ENCODE measurements at places on chromosomes 1 and 21. TPM values are rescaled to one million over a fixed set of nuclear protein-coding genes. Genes with fewer than 3 reads are reported as not detected.
A peak's percentile ranks its signal among the peaks of the same experiment; 100 is the strongest.

Gene SEMA6C
- 0.76 TPM for polyA plus RNA-seq

Gene KLF17
- 0.20 TPM for polyA plus RNA-seq

Gene TAL1
- not detected for polyA plus RNA-seq

Gene UBASH3A
- not detected for polyA plus RNA-seq

Gene HAPLN2
- not detected for polyA plus RNA-seq

Gene TTC24
- polyA plus RNA-seq: not detected

Gene KRTAP20-3
- not detected for polyA plus RNA-seq

Gene MACO1
- polyA plus RNA-seq: 12.4 TPM

Gene CR1L
- not detected for polyA plus RNA-seq

Gene NRAS
- polyA plus RNA-seq: 71.8 TPM

Gene IGSF5
- not detected for polyA plus RNA-seq

DNA sequence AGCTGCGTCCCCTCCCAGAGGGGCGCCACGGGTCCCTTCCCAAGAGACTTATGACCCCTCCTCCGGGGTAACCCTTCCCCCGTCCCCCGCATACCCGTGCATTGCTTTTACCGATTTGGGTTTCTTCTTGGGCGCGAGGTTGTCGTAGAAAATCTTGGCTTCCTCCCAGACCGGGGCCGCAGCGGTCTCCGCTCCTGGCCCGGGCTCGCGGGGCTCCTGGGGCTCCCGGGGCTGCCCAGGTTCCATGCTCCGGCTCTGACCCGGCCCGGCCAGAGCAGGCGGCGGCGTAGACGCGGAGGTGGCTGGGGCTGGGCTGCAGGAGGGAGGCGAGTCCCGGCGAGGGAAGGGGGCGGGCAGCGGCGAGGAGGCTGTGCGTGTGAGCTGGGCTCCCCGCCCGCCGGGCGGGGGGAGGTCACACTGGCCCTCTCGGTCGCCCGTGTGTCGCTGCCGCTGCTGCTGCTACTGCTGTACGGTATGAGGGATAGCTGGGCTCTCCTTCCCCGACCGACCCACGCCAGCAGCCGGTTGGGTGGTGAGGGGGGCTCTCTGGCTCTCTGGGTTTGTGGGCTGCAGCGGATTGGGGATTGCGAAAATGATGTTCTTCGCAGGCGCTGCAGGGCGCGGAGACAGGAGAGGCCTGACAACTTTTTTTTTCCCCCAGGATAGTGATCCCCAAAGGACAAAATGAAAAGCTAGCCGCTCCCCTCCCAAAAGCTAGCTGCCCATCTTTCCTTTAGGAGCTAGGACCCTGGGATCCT is at the start of gene NT5C1A:
NT5C1A (minus strand) TSS at position 315 of the 758 bp plus-strand sequence; CDS start at position 246, 69 bp downstream.
- peak; percentile 18 for DNase-seq

DNA sequence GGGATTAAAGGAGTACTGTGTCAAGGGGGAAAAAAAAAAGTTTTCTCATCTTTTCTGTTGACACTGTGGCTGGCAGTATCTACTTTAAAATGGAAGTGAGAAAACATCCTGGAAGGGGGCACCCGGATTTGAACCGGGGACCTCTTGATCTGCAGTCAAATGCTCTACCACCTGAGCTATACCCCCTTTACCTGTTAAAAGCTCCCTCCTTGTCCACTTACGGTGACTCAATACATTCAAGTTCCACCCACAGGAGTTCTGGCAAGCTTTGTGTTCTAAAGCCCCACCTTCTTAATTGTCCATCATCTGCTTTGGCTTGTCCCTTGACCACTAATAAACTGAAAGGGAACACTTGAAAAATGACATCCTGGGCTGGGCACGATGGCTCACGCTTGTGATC is 68.2 kb downstream of the FNBP1L start:
- DNase-seq: no peak

GRCh38 chr21:40186045-40186444 is 318.8 kb downstream of the PCP4 start:
- DNase-seq: peak; percentile 81

DNA sequence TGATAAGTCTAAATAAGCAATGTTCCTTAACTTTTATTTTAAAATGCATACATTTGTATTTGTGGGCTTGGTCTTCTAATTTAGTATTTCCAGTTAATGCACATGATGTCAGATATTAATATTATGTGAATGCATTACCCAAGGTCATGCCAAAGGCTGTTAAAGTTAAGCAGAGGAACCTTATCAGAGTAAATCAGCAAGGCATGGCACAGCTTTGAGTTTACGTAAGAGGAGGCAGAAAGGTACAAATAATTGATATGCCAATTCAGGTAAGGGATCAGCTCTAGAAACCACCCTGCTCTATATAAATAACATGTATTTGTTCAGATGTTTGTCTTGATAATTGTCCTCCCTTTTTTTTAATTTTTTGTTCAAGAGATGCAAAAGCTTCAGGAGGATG is 64.5 kb upstream of the CHRM3 start:
- no peak for DNase-seq

DNA sequence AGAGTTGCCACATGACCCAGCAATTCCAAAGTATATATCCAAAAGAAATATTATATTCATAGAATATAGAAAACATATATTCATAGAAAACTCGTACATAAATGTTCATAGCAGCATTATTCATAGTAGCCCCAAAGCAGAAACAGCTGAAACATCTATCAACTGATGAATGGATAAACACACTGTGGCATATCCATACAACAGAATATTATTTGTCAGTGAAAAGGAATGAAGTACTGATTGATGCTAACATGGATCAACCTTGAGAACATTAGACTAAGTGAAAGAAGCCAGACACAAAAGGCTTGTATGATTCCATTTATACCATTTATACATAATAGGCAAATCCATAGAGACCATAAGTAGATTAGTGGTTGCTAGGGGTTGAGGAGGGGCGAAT is 21.7 kb upstream of the MACF1 start:
- DNase-seq: no peak

DNA sequence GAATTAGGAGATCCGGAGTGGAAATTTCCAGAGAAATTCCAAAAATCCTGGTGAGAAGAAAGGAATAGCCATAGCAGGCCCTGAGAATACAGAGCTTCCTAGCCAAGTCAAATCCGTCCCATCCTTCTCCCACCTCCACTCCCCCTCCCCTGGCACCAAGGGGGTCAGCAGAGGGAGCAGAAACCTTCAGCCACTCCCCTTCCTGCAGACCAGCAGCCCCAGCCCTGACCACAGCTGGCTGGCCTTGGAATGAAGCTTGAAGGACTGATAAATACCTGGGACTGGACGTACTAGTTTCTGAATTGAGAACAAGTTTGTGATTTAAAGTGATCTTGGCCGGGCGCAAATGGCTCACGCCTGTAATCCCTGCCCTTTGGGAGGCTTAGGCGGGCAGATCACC is 13.8 kb upstream of the RIPPLY3 start:
- DNase-seq: no peak

GRCh38 chr1:204128964-204129896 is 22.6 kb downstream of the ETNK2 start:
- peak; percentile 67 for DNase-seq

DNA sequence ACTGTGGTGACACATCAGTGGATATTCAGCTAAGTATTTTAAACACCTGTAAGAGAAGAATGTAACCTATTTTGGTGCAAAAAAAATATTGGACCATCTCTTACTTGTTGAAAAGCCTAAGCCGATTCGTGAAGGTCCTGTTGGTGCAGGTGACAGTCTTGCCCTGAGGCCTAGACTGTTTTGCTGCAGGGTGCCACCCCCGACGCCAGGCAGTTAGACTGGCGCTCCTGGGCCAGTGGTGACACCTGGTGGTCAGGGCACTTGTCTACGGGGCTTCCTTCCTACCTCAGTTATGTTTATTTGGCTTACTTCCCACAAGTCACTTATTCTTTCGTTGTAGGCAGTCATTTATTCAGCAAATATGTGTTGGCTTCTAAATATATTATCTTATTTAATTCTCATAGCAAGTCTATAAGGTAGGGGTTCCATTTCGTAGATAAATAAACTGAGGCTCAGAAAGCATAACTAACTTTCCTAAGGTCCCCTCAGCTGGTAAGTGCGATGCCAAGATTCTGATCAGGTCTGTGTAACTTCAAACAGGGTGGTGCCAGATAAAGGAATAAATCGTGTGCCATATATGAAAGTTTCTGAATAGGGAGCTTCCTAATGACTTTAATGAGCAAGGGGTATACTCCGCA is 1.9 kb downstream of the EEIG2 start:
- DNase-seq: peak; percentile 14

GRCh38 chr1:204232526-204232925 is 18.7 kb upstream of the GOLT1A start:
- DNase-seq: peak; percentile 29

- peak; percentile 44 for DNase-seq
These were observed 3.1 kb upstream of the SHISA4 start for GRCh38 chr1:201885531-201886075.

GRCh38 chr1:239805042-239805441 is 286.6 kb upstream of the FMN2 start:
- DNase-seq: no peak

DNA sequence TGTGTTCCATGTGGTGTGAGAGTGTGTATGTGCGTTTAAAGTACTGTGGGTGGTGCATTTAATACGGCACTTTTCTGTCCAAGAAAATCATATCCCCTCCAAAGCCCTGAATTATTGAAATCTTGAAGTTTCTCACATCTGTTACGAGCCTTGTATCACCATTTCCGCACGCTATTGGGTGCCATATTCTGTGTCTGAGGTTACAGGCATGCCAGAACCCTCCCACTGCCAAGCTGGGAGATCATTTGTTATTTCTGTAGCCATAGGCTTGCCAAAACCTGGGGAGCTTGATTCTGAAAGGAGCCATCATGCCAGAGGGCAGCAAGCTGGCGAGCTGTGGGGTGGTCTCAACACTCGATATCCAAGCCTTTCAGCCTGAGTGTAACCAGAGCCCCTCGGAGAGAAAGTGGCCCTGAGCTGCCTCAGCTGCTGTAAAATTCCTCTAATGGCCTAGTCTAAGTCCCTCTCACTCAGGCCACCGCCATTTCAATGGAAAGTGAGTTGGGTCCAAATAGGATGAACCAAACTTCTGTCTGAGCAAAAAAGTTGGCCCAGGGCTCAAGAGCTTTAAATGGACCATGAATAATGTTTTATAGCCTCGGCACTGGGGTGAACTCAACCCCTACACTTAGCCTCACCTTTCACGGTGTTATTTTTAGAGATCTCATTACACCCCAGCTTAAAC is 298.4 kb upstream of the DUSP10 start:
- DNase-seq: no peak

- DNase-seq: no peak
These were observed 1.6 kb downstream of the OR2AK2 start for GRCh38 chr1:247966532-247967204.

- DNase-seq: no peak
These were observed 166.1 kb downstream of the RERE start for GRCh38 chr1:8651236-8651890.

GRCh38 chr1:3014443-3015268 is 6.6 kb upstream of the ACTRT2 start:
- DNase-seq: no peak

GRCh38 chr1:18340158-18340764 is 140.5 kb upstream of the KLHDC7A start:
- no peak for DNase-seq

GRCh38 chr21:31855180-31855579 is 17.6 kb upstream of the HUNK start:
- DNase-seq: no peak

- DNase-seq: no peak
These were observed 54.9 kb upstream of the WLS start for GRCh38 chr1:68287241-68287640.

GRCh38 chr1:118861216-118861615 is 126.9 kb downstream of the TBX15 start:
- DNase-seq: no peak

DNA sequence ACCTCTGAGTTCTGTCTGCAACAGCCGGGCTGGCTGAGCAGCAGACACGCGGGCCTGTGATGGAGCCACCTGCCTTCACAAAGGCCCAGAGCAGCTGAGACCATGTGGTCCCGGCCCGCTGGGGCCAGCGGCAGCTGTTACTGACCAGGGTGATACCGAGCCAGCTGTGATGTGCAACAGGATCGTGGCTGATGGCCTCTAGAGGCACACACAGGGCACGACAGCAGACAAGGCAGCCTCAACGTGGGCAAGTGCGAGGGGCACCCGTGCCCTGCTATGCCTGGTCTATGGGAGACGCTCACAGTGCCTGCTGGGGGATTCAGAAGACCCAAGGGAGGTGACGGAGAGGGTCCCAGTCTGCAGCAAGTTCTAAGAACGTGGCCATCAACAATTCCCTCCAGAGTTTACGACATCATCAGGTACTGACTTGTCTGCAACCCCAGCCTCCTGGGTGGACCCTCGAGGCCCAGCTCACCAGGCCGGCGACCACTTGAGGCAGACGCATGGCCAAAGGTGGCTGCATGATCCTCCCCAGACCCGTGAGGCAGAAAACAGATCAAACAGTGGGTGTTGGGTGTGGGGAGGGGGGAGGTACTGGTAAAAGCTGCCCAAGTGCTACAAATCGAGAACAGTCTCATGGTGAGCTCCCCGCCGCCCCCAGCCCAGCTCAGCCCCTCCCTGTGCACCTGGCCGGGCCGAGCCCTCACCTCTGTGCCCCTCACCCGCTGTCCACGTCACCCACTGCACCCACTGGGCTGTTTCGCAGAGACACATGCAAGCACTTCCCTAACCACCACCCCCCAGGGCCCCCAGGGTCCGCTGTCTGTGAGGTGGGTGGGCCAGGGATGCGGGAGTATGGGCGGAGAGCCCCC is 6.0 kb downstream of the POFUT2 start:
- no peak for DNase-seq

DNA sequence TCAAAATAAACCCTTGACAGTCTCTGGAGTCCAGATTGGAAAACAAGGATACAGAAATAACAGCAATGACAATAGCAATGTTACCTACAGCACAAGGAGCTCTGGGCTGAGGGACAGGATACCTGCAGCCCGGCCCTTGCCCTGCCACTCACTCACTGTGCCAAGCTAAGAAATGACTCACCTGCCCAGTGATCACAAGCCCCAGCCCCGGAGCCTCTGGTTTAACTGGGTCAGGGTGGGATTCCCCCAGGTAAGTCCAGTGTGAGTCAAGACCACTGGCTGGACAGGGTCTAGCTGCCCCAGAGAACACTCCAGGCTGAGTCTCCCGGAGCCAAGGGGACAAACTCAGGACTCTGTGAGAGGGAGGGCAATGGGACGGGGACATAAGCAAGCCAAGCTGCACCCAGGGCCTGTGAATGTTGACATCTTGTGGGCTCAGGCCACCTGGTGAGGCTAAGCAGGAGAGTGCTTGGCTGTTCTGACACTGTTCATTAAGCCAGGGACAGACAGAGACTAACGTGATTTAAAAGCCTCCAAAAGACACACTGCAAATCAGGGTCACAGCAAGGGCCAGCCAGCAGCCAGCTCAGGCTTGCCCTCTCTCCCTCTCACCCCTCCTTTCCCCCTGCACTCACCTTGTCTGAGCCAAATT is 64.1 kb downstream of the MIS18A start:
- no peak for DNase-seq

DNA sequence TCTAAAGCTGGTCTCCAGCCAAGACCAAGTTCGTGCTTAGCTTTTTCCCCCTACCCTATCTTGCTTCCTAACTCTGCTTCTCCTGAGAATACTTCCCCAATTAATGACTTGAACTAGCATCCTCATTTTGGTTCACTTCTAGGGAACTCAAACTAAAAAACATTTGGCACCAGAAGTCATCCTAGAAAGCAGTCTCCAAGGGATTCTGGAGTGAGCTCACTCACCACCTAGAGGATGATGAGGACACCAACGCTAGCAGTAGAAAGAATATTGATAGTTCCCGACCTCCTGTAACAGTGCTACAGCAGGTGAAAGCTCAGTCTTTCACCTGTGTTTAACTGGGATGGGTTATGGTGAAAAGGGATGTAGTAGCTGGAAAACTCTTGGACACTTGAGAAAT is 4.7 kb upstream of the PSMB2 start:
- DNase-seq: no peak

- DNase-seq: peak; percentile 5
These were observed 808.7 kb downstream of the NCAM2 start for GRCh38 chr21:21806711-21807597.

- DNase-seq: peak; percentile 4
These were observed 56.0 kb upstream of the TRAPPC10 start for GRCh38 chr21:43956019-43956669.

Data from fibroblast of lung (primary cell).